ENCODE measurements at places on chromosomes 5 and 9.

DNA sequence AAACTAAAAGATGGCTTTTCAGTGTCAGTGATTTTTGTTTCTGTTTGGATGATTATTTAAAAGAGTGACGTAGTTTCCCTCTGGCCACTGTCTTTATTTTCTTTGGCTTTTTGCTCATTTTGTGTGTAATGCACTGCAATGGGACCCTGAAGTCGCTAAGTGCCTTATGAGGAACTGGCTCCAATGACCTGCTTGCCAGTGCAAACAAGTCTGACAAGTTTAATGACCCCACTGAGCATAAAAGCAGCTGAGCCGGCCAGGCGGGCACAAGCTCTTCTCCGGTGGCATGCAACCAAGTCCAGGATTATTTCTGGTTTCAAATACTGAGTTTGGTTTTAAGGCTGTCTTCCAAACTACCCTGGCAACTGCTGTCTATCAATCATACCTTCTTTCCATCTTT lies 15.6 kb upstream of the GNA14 start:
- DNase-seq = no peak

GRCh38 chr5:72228960-72229359 lies 91.1 kb downstream of the MRPS27 start:
- DNase-seq = peak; percentile 20

- DNase-seq = no peak
These were observed 83.0 kb downstream of the ELAVL2 start for GRCh38 chr9:23743036-23743435.

GRCh38 chr5:9350301-9350797 lies 195.5 kb downstream of the SEMA5A start:
- no peak for DNase-seq

DNA sequence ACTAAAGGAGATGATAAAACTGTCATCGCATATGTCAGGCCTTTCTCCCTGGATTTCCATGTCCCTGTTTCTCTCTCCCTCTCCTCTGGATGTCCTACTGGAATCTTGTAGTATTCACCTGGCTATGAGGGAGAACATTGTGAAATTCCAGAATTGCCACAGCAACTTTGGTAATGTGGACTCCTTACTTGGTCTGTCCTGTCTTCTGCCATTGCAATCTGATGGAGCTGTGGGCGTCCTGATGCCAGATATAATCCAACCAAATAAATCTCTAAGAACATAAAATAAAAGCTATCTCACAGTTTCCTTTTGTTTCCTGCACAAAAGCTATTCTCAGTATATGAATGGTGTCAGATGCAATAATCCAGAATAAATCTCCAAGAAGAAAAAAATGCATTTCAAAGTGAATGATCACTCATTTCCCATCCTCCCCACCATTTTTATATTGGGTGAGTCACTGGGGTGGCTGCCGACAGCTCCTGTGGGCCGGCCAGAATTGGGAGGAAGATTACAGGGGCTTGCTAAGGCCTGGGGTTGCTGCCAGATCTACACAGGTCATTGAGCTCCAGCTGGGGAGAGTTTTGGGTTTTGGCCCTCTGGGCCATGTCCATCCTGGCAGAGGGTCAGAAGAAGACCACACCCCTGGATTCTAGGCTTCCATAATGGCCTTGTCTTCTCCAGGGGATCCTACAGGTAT lies 160.7 kb upstream of the PITX1 start:
- DNase-seq = no peak

DNA sequence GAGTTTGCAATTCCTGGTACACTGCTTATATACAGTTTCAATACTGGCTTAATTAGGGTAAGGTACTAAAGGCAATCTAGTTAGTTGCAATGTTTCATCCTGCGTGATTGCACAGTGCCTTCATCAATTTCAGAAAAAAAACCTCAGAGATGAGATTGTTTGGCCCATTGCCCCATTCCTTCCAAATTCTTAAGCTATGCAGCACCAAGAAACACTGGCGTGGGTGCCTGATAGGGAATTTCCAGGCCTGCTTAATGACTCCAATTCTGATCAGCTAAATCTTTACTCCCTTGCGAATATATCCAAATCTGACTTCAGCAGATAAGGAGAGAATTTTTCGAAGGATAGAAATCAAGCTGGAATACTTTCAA lies 35.9 kb upstream of the GAS1 start:
- no peak for DNase-seq

DNA sequence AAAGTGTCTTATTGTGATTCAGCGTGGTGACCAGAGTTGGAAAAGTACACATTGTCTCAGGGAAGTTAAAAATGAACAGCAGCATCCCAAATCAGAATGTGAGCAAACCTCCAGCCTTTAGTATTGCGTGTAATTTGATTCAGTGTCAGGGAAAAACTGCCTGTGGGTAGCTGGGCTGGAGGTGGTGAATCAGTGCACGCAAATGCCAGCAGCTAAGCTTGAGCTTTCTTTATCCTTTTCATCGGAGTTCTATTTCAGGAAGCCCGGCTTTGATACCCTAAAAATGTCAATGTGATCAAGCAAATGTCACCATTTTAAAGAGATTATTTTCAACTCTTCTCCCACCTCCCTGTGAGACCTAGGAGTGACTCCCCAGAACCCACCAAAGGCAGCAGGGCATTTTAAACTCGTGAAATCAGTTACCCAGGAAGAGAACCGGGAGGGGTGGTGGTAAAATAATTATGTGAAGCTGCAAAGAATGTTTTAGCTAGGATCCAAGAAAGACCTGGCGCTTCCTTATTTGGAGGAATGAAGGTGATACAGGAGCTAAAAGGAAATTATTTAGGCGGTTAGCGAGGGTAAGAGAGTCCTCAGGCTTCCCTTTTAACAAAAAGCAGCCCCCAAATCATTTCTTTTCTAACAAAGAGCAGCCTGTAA lies 25.7 kb upstream of the C5orf47 start:
- DNase-seq = no peak
